ENCODE measurements at places on chromosomes 3 and 15.

DNA sequence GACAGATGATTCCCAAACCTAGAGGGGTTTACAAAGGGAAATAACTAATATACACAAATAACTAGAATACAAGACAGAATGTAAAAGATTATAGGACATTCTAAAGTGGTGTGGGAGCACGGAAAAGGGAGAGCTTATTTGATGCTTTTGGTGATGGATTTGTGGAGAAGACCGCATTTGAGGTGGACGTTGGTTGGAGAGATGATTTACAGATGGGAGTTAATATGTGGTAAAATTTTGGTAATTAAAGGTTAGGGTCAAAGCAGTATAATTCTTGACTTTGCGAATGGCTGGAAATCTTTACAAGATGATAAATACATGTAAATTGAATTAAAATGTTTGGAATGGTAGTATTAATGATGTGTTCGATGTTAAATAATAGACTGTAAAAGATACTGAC is 1.2 kb downstream of the KNL1 start:
- DNase-seq: no peak

GRCh38 chr3:72187131-72187530 is 402.2 kb upstream of the PROK2 start:
- peak; percentile 44 for DNase-seq

DNA sequence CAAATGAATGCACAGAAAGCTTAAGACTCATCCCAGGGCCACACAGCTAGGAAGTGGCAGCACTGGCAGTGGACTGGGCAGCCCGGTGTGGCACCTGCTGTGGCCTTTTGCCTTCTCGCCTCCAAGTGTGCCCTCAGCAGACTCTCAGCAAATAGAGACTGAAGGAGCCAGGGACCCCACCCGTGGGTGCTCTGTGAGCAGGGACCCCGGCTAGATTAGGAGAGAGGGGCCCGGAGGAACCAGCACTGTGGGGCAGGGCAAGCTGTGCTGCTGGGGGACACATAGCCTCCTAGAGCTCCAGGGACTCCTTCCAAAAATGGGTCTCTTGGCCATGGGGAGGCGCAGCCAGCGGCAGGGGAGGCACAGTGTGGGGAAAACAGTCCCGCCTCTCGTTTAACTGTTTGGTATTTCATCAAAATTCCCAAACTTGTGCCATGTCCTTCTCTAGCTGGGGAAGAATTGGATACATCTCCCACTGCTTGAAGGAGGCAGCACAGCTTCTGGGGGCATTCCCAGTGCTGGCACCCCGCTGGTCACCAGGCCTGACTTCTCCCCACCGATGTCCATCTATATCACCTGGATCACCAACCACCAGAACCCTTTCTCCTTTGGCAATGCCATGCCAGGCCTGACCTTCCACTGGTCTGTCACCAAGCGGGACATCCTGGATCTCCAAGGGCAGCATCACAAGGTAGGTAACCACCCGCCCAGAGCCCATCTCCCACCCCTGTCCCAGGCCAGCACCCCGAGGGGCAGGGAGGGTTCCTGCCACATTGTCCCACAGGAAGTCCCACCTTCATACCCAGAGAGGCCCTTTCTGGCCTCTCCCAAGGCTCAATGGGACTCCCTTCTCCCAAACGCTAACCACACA is 12.0 kb upstream of the TXNRD3 start:
- no peak for DNase-seq

GRCh38 chr3:50161320-50161719 is 6.2 kb downstream of the SEMA3F start:
- no peak for DNase-seq

- no peak for DNase-seq
These were observed 44.3 kb upstream of the APEH start for GRCh38 chr3:49629866-49630265.

DNA sequence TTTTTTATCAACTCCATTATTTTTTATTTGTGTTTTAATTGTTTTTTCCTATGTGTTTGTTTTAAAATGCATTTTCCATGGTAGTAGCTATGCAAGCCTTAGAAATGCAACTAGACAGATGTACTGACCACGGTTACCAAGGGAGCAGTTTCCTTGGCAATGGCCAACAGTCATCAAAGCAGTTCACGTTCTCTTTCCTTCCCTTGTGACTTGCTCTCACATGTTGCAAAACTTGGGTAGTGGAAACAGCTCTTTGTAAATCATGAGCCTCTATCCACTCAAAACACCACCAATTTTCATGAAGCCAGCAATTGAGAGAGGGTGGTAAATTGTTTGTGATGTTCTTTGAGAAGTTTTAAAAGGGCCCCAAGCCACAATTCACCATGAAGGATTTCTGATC is 499.4 kb upstream of the MDFIC2 start:
- DNase-seq: no peak

GRCh38 chr15:48643206-48643605 is 2.3 kb downstream of the FBN1 start:
- DNase-seq: no peak

DNA sequence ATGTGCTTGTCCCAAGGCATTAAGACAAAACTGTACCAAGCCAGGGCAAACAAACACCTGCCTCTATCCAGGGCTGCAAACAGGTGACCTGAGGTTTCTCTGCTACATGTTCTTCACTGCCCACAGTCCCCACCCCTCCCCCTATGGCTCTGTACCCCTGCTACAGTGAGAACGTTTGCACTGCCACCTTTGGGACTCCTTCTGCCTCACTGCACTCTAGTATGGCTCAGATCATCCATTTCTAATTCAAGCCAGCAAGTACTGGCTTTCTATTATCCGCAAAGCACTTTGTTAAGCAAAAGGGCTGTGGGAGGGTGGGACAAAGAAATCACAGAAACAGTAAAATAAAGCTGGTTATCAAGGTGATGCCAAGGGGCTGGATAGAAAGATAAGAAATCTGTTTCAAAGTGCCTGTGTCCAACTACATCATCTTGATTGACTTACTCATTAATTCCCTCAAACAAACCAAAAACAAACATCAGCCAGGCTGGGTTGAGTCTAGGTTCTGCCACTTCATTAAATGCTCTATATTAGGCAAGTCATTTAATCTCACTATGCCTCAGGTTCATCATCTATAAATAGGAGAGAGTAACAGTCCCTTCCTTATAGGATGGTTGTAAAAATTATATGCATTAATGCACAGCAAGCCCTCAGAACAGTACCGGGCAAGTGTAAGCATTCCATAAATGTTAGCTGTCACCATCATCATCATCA is 95.3 kb downstream of the PDZRN3 start:
- no peak for DNase-seq

DNA sequence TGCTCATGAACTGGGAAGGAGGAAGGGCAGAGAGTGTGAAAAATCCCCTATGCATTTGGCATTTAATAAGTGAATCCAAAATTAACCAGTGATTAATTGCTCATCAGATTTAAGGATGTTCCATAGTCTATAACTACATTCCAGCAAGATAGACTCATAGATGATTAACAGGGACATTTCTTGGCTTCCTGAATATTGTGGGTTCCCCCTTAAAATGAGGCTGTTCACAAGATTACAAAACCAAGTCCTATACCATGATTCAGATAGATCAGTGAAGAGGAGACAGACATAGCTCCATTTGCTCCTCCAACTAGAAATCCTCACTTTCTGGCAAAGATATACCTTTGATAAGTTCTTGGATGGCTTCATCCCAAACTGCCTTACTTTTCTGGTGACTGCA is 15.4 kb downstream of the RASGRP1 start:
- DNase-seq: no peak

DNA sequence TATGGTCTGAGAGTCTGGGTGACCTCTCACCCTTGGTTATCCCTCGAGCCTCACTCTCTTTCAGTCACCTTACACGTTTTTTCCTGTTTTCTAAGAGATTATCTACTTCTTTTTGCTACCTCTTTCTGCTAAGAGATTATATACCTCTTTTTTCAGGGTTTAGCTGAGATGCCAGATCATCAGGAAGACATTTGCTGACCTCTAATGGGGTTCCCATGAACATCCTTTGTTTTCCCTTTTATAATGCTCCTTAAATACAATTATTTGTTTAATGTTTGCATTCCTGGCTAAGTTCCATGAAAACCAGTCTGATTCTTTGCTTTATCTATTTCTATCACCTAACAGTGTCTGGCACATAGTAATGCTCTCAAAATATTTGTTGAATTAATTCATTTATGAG is 39.6 kb downstream of the LEKR1 start:
- DNase-seq: no peak

DNA sequence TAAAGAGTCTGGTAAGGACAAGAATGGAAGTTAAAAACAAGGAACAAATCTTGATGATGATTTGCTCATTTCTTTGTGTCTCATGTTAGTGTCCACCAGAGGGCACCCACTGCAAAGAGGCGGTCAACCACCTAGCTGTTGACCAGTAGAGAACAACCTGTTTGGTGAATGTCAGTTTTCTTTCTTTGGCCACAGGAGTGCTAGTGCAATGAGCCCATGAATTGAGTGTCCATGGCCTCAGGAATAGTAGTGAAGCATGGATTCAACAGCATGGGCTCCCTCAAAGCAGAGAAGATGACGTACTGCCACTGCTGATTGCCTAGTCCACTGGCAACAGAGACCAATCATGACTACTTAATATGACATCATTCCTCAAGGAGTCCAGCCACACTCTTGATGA is 10.7 kb upstream of the CNTN6 start:
- DNase-seq: peak; percentile 46

GRCh38 chr15:45588219-45588875 is 1.2 kb downstream of the BLOC1S6 start:
- peak; percentile 16 for DNase-seq

GRCh38 chr15:29278436-29279105 is 8.9 kb upstream of the NSMCE3 start:
- no peak for DNase-seq

GRCh38 chr3:61247191-61247590 is 4.1 kb downstream of the FHIT start:
- DNase-seq: no peak

DNA sequence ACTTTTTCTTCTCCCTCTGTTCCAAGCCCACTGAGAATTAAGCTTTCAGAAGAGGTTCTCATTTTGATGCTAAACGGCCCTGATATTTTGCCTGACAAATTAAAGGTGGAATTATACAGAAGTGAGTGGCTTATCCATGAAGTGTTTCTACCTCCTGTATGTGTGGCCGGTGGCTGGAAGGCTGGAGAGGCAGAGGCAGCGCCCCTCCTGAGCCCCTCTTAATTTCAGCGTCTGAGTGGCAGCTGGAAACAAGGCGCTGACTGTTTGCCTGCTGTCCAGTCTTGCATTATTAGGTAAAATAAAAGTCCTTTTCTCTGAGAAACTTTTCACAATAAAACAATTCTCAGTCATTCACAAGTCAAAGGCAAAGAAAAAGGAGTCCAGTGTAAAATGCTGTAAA is 685.7 kb downstream of the MCTP2 start:
- no peak for DNase-seq

DNA sequence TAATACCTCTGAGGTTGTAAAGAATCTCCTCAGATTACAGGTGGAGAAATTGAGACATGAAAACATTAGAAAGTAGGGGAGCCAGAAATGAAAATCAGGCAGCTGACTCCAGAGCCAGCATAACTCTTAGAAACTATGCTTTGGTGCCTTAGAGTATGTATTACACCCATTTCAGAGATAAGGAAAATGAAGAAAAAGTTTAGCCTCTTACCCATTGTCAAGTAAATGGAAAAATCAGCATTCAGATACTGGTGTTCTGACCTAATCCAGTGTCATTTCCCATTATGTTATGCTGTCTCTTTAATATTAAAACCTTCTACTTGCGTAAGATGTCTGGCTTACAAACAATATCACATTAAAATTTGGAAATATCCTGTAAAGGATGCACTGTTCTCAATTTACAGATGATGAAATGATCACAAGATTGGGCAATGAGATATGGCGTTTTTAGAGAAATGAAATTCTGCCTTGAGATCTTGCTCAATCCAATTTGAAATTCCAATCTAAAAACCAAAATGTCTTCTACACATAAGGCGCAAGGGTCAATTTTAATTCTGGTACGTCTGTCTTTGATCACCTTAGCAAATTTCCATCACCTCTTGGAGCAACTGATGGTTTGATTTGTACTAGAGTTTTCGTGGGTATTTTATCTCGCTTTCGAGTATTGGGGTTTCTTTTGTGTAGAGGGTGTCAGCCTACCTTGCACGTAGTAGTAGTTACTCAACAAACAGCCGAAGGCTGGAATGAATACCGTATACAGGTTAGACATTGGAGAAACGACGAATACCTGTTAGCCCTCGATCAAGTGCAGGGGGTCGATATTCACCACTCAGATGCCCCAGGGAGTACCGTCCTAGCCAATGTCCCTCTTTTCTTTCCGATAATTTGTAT is 902 bp upstream of the ZCWPW2 start:
- peak; percentile 81 for DNase-seq

GRCh38 chr3:166902374-166902773 is 477.7 kb downstream of the ZBBX start:
- no peak for DNase-seq

- no peak for DNase-seq
These were observed 277.5 kb upstream of the TBL1XR1 start for GRCh38 chr3:177474652-177475355.

- DNase-seq: peak; percentile 28
These were observed 29.8 kb upstream of the EPHB3 start for GRCh38 chr3:184531626-184532280.

DNA sequence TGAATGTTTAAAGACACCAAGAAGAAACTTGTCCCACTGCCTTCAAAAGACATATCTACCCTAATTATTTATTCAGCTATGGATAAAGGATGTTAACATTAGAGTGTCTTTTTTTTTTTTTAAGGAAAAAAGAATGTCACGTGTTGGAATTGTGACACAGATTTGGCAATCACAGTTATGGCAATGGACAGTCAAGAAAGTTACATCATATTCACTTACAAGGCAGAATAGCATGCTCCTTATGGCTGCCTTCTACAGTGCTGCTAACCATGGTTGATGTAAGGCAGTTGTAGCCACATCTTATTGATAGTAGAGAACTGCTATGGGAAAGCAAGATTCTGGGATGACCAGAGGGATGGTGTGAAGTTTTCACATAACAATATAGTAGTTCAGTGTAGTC is 128.8 kb upstream of the ZBTB20 start:
- DNase-seq: no peak

DNA sequence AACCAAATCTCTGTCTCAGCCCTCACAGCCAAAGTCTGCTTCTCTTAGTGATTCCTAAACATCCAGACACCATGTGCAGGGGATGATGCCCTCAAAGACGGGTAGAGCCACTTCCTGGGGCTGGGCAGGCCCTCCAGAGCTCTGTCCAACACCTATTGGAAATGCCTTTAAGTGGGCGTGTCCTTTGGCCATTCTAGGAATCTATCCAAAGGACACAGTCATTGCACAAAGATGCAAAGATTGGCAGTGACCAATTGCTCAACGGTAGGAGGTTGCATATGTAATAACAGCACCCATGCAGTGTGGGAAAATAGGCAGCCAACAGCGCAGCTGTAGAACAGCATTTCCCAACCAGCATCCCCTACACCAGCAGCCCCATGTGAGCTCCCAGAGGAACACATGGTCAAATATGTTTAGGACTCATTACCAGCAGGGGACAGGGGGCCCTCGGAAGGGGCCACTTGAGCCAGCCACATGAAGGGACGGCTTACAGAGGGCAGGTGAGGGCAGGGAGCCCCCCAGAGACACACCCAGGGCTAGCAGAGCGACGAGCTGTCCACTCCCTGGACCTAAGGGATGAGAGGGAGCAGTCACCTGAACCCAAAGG is 142.8 kb upstream of the IQSEC1 start:
- DNase-seq: no peak

All from NB4 (cell line).